Retinal pigment epithelial cell (primary cell): ENCODE measurements at places on chromosomes 4 and X.
A peak's percentile ranks its signal among the peaks of the same experiment; 100 is the strongest.

DNA sequence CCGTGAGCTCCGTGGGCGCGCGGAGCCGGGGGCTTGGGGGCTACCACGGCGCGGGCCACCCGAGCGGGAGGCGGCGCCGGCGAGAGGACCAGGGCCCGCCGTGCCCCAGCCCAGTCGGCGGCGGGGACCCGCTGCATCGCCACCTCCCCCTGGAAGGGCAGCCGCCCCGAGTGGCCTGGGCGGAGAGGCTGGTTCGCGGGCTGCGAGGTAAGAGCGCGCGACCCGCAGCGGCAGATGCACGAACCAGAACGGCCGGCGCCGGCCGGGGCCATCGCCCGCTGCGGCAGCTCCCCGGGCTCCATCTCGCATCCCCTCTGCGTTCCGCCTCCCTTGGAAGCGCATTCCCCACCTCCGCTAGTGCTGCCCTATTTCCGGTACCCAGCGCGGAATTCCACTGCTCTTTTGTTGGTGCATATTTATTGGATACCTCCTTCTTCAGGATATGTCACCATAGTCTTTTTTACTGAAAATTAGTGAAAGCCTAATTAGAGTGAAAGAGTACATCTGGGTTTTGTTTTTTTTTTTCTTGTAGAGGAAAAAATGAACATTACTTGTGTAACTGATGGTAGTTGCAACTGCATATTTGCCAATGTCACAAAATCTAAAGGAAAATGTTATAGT is 797 bp downstream of the PKD2 start:
- no peak for DNase-seq

DNA sequence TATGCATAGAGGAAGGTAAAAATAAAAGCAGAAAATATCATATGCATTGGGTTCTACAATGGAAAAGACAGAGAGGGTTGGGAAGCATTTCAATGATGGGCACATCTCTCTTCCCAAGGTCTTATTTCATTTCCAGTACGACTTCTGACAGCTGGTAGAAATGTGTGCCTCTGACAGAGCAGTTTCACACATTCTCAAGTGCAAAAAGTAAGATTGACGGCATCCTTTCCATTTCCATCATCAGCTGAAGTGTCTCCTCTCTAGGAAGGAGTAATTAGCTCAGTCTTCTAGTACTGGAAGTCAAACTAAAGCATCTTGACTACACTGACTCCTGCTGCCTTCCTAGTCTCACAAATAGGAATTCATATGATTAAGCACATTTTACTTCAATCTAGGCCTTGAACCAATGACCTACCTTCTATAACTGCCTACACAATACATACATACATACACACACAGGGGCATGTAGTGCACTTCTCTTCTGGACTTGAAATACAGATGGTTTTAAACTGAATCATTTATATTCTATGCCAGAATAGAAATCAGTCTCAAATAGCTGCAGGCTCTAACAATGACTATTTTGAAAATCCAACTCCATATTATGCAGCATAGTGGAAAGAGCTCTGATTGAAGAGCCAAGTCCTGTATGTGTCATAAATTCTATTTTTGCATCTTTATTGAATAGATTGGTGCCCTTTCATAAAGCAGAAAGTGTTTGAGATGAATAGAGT is 473.4 kb downstream of the INPP4B start:
- no peak for DNase-seq

- DNase-seq, result no peak
These were observed 111.6 kb upstream of the CXCL13 start for GRCh38 chr4:77493829-77494551.

DNA sequence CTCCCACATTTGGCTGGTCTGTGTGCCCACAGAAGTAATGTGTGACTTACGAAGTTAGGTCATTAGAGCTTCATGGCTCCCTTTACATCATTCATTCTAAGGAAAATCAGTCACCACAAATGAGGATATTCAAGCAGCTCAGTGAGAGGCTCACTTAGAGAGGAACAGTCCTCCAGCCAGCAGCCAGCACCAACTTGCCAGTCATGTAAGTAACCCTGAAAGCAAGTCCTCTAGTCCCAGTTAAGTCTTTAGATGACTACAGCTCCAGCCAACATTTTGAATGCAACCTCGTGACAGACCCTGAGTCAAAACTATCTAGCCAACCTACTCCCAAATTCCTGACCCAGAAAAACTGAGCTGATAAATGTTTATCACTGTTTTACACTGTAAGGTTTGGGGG is 71.3 kb downstream of the LRBA start:
- no peak for DNase-seq

GRCh38 chr4:121462660-121463261 is 81.9 kb upstream of the QRFPR start:
- peak; percentile 26 for DNase-seq
